ENCODE measurements at places on chromosomes 11 and 22.

DNA sequence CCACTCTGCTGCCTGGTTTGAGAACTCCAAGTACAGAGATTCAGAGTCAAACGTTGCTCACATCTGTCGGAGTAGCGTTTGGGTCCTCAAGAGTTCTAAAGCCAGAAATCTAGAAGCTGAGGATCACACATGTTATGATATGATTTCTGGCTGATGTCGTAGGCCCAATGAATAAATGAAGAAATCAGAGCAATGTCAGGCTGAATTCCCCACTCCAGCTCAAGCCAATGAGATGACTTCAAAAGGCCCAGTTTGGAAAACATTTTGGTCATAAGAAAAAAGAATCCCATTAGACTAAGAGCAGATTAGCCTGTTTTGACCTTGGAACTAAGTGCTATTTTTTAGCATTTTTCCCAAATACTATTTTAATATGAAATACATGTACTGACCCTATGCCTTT is 106.7 kb downstream of the ETS1 start:
- DNase-seq: no peak

DNA sequence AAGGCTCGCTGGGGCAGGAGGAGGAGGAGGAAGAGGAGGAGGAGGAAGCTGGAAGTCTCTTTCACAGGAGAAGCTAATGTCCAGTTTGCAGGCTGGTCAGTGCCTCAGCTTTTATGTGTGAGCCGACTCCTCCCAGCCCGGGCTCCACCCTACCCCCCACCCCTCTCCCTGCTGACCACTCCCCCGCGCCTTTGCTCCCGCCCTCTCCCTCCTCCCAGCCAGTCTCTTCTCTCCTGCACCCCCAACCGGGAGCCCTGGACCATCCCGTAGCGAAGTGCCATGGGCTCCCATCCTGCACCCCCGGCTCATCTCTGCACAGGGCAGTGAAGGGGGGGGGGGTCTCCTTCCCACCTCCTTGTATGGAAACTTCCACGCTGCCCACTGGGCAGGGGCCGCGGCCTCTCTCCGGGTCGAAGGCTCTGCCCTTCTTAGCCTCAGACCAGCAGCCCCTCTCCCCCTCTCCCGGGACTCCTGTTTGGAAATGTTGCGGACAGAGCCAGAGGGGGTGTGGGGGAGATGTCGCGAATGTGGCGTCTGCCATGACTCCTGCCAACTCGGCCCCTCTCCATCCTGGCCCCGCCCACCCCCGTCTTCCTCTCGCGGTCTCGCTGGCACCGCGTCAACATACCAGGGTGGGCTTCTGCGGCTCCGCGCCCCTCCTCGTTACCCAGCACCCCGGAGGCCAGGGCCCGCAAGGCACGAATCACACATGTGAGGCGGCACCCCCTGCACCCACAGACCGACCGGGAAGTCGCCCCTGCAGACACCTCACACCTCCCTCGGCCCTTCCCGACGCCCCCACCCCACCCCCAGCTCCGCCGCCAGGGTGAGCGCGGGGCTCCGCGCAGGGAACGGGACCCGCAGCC is 1.8 kb downstream of the IGF2 start:
- DNase-seq: peak; percentile 76

GRCh38 chr11:58070585-58070984 is 39.8 kb downstream of the OR6Q1 start:
- no peak for DNase-seq

- peak; percentile 52 for DNase-seq
These were observed 6.0 kb upstream of the OR5B21 start for GRCh38 chr11:58513747-58514367.

- DNase-seq: no peak
These were observed 14.2 kb upstream of the RASD2 start for GRCh38 chr22:35526333-35526979.
